ENCODE measurements at places on chromosomes 4 and X.

GRCh38 chrX:10897768-10898167, 213.4 kb upstream of the HCCS start:
- DNase-seq: no peak

DNA sequence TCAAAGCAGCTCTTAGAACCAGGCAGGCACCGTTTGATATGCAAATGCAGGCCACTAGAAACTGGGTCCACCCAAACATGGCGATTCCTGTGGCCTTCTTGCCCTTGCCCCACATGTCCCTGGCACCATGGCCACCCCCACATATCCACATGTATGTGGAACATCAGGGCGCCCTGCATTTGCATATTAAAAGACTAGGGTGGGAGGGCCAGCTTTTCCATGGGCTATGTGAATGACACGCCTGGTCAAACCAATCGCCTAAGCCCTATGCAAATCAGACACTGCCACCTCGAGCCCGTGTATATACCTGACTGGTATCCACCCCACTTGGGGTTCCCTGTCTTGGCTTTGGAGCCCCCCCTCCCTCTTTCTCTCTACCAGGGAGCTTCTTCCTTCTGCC, 107.0 kb downstream of the ABLIM2 start:
- DNase-seq: no peak

GRCh38 chr4:81839347-81840042, 367.8 kb upstream of the RASGEF1B start:
- no peak for DNase-seq

- DNase-seq: no peak
These were observed 128.4 kb downstream of the RNF150 start for GRCh38 chr4:141004823-141005222.

DNA sequence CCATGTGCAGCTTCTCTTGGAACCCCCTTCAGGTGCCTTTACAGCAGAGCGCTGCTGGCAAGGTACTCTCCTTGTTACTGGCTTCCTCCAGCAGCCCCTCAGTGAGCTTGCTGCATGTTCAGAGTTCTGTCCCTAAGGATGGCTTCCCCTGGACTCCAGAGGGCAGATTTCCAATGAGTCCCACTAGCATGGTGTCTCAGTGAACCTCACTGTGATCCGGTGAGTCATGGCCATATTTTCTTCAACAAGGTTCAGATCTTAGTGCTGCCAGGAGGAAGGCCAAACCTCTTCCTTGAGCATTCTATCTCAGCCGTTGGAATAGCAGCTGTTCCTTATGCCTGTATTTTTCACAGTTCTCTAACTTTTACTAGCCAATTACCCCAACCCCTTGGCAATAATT, 98.8 kb downstream of the CASK start:
- DNase-seq: no peak

- DNase-seq: no peak
These were observed 15.7 kb downstream of the RNF128 start for GRCh38 chrX:106742193-106742592.

DNA sequence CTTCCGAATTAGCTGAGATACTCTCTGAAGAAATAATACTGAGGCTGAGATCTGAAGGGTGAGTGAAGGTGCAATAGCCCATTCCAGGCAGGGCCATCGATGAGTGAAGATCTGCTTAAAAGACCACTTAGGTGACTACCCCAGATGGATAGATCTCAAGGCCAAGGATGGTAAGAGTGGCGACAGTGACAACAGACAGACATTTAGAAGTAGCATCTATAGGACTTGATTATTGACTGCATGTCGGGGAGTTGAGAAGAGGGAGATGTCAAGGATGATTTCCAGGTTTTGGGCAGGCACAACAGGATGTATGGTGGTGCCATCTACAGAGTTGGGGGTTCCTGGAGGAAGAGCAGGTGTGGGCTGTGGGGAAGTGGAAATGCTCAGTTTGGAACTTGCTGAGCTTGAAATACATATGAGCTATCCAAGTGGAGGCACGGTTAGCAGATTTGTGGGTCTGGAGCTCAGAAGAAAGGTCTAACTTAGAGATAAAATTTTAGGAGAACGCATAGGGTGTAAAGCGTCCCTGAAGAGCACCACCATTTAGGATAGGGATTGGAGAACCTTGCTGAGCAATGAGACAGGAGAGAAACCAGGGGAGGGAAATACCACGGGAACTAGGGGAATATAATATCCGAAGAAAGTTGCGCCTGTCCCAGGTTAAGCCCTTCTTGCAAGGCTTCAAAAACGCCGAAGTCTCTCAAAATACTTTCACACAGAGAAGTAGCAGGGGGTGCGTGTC, 688 bp downstream of the UFSP2 start:
- no peak for DNase-seq

- DNase-seq: no peak
These were observed 234.0 kb upstream of the SLIT2 start for GRCh38 chr4:20017777-20018115.
